ENCODE measurements at places on chromosomes 16 and 17.

DNA sequence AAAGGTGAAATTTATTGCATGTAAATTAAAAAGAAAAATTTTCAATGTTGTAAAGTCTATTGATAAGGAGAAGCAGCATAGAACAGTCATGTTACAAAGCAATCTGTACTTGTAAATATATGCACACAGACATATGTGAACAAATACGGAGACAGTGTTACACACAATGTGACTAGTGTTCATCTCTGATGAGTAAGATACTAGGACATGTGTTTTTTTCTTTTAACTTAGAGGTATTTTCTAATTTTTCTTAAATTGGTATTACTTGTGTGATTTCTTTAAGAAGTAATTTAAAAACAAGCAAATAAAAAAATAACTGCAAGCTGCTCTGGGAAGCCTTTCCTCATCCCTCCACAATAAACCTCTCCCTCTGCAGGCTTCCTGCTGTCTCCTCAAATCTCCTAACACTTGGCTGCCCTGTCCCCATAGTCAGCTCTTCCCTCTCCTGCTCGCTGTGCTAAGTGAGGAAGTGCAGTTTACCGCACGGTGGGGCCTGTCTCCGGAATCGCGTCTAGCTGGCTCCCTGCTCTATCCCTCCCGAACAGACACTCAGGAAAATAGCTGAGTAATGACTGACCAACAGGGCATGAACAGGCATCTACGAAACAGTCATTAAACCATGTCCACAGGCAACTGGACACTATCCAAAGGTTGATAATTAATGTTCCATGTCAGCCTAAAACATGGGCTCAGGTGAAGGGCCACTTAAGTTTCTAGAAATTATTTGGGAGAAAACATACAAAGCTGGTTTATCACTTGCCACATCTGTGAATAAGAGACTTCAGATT is 35.9 kb downstream of the CMTM4 start:
- peak; percentile 88 for DNase-seq

- no peak for DNase-seq
Measured at GRCh38 chr16:89484923-89485679, 5.3 kb downstream of the ANKRD11 start.

- DNase-seq = no peak
Measured at GRCh38 chr17:19933221-19933620, 44.4 kb downstream of the AKAP10 start.

- no peak for DNase-seq
Measured at GRCh38 chr17:72350073-72350472, 229.3 kb downstream of the SOX9 start.

- DNase-seq = no peak
Measured at GRCh38 chr16:23771027-23771426, 16.2 kb downstream of the CHP2 start.

GRCh38 chr17:48384164-48384563 is 45.9 kb downstream of the SKAP1 start:
- no peak for DNase-seq

DNA sequence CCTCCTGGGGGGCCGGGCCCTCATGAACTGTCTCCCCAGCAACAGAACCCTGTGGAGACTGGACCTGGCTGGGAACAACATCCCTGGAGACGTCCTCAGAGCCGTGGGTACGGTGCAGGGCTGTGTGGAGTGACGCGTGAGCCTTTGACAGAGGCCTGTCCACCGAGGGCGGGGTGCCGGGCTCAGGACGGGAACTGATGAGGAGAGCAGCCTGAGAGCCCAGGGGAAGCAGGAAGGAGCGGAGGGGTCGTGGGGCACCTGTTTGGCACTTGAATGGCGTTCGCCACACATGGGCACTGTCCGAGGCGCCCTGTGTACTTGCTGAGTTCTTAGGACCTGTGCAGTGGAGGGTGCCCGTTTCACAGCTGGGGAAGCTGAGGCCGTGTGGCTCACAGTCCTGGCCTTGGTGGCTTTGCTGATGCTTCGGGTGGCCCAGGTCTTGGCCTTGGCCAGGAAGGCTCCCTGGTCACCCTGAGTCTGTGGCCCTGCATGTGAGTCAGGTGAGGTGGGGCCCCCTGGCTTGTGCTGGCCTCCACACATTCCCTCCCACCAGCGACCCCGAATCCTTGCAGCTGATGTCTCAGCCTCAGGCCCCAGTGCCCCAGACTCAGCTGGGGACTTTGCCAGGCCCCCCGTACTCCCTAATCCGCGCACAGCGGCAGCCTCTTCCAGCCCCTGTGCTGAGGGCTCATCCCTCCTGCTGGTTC is 2.4 kb downstream of the LRRC45 start:
- DNase-seq = no peak

- no peak for DNase-seq
Measured at GRCh38 chr17:82960419-82961271, 118.8 kb upstream of the METRNL start.

GRCh38 chr17:54544249-54544648 is 356.4 kb upstream of the TOM1L1 start:
- DNase-seq = no peak

DNA sequence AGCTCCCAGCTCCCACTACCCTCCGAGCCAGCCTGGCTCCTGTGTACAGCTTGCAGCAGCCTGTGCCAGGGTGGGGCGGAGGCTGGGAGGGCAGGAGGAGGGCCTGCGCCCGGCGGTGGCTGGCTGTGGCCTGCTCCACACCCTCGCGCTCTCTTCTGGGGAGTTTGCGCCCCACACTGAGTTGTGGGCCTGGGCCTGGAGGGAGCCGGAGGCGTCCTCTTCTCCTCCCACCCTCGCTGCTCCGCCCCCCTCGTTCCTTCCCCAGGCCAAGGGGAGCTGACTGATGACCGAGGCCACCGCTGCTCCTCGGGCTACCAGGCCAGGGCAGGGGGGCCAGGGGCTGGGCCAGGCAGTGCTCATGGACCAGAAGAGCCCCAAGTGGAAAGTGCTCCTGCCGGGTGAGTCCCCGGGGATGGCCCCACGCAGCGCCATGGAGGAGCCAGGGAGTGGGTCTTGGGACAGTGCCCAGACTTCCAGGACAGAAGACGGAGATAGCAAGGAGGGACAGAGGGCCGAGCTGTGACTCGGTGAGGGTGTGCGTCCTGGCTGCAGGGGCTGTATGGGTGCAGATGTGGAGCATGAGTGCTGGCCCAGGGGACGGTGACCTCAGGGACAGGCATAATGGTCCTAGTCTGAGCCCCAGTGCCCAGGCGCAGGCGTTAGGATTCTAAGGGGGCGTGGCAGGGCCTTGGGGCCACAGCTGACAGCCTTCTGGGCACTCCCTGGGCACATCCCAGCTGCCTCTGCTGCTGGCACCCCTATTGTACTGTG is 242.1 kb upstream of the GSE1 start:
- no peak for DNase-seq

DNA sequence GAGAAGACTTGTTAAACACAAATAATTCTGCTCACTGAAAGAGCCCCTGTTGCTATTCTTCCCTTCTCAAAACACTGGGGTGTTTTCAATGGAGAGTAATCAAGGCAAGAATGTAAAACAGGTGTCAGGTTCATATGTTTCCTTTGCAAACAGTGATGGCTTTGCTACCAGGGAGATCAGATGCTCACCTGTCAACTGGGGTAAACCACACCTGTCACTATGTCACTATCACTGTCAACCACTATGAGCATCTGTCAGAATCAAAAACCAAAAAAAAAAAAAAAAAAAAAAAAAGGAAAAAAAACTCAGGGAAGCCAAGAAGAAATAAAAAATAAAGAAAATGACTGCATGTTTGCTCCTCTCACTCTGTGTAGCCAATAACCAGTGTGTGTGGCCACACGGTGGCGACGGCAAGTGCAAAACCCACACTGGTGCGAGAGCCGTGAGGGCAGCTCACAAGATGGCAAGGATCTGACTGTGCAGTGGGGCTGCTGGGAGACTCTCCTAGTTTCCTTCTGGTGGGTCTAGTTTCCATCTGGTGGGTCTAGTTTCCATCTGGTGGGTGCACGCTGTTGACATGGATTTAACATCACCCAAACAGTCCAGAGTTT is 22.7 kb downstream of the USP22 start:
- no peak for DNase-seq

GRCh38 chr16:65786916-65787315 is 579.6 kb upstream of the CDH5 start:
- no peak for DNase-seq

DNA sequence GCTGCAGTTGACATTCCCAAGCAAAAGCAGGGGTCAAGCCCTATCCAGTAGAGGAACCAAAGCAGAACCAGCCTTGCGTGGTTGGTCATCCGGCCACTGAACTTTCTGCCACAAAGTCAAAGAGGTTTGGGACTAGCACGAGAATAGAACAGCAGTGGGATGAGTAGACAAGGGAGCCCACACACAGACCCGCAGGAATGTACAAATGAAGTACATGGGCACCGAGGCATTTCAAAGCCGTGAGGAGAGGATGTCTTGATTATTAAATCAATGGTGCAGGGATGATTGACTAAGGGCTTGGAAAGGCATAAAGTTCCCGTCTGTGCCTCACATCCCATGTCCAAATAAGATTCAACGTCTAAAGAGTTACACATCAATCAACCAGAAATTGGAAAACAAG is 81.8 kb upstream of the TBC1D3K start:
- DNase-seq = no peak

- DNase-seq = no peak
Measured at GRCh38 chr16:14545346-14545884, 84.6 kb downstream of the PARN start.

DNA sequence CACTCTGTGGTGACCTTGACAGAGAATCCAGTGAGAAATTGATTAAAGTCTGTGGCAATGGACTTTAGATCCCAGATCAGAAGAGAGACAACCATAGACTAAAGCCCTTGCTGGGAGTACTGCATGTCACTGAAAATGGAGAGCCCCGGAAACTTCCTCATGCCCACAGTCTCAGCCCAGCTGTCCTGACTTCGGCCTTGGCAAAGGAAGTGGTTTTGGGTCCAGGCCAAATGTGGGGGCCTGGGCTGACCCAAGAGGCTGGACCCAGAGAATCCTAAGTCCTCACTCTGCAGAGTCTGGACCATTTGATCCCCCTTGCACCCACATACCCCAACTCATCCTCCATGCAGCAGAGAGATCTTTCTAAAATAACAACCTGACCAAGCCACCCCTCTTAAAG is 4.7 kb upstream of the BEAN1 start:
- no peak for DNase-seq

GRCh38 chr17:2916461-2916860 is 120.2 kb downstream of the RAP1GAP2 start:
- DNase-seq = no peak

DNA sequence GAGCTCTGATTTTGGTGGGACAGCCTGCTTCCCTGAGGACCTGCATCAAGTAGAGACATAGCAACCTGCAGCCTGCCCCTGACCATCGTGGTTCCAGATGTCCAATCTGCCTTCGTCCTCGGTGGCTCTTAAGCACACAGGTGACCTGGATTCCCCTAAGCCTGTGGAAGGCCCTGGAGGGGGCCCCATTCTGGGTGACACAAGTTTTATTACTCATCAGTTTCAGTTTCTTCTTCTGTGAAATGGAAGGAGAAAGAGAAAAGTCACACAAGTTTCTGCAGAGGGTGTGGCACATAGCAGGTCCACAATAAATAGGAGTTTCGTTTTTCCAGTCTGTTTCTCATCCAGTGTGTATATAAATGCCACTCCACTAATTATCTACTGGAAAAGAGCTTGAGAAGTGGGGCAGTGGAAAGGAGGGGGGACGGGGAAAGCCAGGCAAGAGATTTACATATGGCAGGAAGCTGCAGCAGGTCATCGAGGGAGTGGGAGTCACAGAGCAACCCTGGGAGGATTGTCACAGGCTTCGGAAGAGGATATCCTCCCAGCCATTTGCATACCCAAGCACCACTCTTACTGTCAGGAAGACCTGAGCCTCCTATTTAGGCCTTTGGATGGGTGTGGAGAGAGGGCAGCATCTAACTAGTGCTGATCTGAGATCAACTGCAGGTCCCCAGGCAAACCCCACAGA is 10.0 kb upstream of the NOS2 start:
- DNase-seq = no peak

DNA sequence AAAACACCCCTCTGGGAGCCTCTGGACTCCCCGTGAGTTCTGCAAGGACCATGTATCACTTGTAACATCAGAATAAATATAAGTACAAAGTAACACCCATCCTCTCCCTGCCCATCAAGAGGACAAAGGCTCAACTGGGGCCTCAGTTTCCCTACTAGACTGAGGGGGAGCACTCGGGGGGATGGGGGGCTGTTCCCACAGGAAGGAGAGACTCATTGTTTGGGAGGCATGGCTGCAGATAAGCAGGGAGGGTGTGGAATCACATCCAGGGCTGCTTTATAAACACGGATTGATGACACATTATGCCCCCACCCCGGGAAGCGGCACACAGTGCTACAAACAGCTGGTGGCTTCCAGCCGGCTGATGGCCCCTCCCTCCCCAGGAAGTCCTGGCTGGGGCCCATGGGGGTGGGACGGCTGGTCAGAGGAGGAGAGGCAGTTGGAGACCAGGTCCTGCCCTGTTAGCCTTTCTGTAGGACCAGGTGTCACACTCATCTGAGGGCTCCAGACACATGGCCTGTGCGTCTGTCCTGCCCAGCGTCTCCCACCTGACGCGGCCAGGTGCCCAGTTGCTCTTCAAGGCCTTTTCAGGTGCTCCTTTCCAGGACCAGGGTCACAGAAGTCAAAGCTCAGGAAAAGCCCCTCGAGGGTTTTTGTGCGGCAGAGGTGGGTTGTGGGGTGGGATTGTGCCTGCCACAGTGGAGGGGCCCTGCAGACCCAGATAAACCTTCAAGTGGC is 1.3 kb upstream of the MPG start:
- peak; percentile 79 for DNase-seq

DNA sequence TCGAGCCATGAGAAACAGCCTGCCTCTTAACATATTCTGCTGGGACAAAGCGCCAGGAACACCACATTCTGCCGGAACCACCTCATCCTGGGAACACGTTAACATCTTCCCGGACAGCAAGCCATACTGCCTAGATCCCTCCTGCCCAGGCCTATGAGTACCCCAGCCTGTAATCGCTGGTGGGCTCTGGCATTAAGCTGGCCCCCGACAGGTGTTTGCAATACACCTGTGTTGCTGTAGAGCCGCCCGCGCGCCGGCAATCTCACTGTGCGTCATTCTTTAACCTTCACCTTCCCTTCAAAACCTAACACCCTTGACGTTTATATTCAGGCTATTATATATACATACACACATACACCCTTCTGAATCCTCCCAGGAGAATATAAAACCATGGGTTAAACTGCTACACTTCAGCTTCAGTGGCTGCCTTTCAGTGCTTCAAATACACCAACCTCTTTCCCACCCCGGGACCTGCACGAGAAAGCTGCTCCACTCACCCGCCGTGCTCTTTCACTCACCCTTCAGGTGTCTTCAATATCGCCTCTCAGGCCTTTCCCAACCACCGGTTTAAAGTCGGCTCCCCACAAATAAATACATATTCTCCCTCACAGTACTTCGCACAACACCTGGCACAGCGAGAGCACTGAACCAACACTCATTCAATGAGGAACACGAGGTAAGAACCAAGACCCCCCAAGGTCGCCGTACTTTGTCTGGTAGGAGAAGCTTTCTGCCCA is 1.0 kb upstream of the ENDOV start:
- no peak for DNase-seq

DNA sequence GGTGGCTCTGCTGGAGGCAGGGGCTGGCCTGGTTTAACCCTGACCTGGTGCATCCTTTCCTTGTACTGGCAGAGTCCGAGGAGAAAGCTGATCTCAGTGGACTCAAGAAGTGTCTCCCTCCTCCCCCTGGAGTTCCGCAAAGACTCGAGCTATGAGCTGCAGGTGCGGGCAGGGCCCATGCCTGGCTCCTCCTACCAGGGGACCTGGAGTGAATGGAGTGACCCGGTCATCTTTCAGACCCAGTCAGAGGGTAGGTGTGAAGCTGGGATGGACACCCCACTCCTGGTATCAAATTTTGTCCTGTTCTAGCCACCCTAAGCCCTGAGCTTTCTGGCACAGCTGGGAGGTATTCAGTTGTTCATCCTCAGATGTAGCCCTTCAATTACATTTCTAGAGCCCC is 42.5 kb downstream of the IL21R start:
- no peak for DNase-seq

GRCh38 chr17:80870401-80870800 is 121.2 kb upstream of the CHMP6 start:
- DNase-seq = no peak

Measured in cardiac muscle cell (in vitro differentiated cells and primary cell).